NCI-H345 (cell line): ENCODE measurements at places on chromosomes 7 and 10.
A peak's percentile ranks its signal among the peaks of the same experiment; 100 is the strongest.

DNA sequence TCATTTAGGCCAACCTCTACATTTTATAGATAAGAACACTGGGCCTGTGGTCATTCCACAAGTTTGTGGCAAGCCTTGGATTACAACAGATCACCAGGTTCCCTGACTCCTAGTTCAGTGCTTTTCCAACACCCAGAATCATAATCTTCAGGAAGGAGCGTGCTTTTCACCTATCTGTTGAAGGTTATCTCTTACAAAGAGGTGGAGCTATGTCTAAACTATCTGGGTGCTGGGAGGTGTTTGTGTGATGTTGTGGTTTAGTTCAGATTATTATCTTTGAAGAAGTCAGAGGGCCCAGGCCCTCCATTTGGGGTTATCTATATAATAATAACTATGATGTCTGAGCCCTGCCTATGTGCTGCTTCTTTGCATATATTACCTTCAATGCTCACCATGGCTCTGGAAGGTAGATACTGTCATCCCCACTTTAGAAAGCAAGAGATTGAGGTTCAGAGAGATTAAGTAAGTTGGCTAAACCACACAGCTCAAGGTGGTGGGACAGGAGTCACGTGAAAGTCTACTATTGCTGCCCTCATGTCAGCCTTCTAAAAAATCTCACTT, 24.0 kb downstream of the IL2RA start:
- no peak for DNase-seq

GRCh38 chr7:85512790-85513189, 325.9 kb upstream of the SEMA3D start:
- DNase-seq: no peak

DNA sequence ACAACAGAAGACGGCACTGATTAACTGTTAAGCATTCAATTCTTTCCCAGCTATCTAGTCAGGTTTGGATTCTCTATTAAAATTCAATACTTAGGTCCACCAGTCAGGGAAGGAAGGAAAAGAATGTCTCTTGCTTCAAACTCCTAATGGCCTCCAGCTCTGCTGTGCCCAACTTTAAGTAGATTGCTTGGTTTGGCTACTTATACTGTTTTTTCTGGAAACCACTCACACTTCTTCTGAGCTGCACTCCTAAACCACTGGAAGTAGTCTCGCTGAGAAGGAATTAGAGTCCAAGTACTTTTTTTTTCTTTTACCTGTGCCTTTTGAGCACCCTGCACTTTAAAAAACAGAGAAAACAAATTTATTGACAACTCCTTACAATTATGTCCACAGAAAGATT, 26.7 kb upstream of the COL1A2 start:
- no peak for DNase-seq

GRCh38 chr10:86668297-86669165, at the start of gene LDB3:
Gene LDB3, plus strand, starts transcription at chr10:86668511. Its CDS starts 181 bp downstream, at chr10:86668692.
- DNase-seq: peak; percentile 63

DNA sequence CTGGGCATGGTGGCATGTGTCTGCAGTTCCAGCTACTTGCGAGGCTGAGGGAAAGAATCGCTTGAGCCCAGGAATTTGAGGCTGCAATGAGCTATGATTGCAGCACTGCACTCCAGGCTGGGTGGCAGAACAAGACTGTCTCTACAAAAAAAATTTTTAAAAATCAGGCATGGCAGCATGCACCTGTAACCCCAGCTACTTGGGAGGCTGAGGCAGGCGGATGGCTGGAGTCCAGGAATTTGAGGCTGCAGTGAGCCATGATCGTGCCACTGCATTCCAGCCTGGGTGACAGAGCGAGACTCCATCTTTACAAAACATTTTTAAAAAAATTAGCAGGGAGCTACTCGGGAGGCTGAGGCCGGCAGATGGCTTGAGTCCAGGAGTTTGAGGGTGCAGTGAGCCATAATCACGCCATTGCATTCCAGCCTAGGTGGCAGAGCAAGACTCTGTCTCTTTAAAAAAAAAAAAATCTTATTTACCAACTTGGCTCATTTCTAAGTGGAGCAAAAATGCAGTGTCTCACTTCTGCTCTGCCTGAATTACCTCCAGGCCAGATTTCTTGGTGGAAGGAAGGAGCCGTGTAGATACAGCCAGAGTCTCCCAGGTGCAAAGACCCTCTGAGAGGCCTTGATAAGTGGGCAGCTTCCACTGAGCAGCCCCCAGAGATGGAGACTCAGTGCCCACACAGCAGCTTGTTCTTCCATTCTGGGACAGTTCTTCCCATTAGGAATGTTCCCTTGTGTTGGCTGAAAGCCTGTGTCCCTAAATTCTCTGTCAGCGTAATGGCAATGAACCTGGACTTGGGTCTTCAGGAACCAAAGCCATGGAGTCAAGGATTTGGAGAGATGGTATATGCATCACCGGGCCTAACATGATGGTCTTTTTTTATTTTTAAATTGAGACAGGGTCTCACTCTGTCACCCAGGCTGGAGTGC, 30.0 kb downstream of the GTF2IRD1 start:
- DNase-seq: no peak

- no peak for DNase-seq
These were observed 163.3 kb downstream of the USP6NL start for GRCh38 chr10:11448190-11448544.
